Stimulated activated CD8-positive, alpha-beta memory T cell treated with anti-CD3 and anti-CD28 coated beads, Interleukin-4, amount 100 ng/mL, for 4 hours (primary cell): ENCODE measurements at places on chromosomes 3 and 15.

- no peak for DNase-seq
Measured at GRCh38 chr3:72591522-72592421, 256.5 kb downstream of the SHQ1 start.

GRCh38 chr3:9399746-9400145 lies 2.3 kb downstream of the SETD5 start:
- no peak for DNase-seq

DNA sequence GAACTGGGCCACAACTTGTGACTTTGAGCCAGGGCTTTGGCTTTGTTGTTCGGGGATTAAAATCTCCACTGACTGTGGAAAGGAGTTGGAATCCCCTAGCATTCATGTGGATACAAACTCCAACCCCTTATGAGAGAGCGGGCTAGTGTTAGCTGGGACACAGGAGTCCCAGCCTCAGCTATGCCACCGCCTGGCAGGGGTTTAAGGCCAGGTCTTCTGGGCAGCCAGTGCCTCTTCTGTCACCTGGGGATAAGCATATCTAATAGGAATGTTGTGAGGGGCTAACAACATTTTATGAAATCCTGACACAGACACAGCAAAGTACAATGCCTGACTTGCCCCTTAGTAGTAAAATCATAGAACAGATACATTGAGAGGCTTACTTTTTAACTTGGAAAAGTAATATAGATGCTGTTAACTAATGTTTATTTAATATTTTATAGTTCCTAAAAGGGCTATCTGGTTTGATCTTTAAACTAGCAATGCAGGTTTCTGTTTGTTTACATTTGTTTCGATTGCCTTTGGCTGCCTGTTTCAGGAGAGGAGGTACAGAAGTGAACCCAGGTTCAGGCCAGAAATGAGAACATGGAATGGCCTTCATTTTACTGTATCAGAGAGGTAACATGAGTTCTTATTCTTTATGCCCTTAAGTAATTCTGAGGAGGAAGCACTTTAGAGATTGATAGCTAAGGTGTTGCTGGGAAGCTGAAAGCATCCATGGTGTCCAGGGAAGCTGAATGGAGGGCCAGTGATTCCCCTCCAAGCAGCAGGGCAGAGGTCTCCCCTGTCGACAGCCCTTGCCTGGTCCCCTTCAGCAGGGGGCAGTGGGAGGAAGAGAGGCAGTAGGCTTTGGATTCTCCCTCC lies 8.7 kb downstream of the GPR160 start:
- DNase-seq = no peak

DNA sequence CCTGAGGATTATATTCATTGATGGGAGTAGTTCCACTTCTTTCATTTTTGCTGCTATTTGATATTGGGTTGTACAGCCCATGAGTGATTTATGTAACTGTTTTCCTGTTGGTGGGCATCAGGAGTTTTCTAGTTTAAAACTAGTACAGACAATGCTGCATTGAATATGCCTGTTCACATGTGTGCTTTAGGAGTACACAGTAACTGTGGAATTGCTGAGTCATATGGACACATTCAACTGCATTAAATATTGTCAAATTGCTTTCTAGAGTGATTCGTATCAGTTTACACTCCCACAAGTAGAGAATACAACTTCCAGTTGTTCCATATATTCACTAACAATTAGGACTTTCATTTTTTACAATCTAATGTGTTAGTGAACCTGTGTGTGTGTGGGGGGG lies 59.8 kb upstream of the THSD4 start:
- DNase-seq = no peak
